ENCODE measurements at places on chromosomes 5 and 9.

GRCh38 chr5:62790348-62790747 lies 211.7 kb downstream of the LRRC70 start:
- no peak for DNase-seq

- DNase-seq = no peak
Measured at GRCh38 chr5:170265522-170265921, 32.1 kb downstream of the LCP2 start.

GRCh38 chr9:112249277-112249676 lies 74.2 kb upstream of the SUSD1 start:
- no peak for DNase-seq

GRCh38 chr5:156588306-156588705 lies 261.3 kb downstream of the SGCD start:
- no peak for DNase-seq

DNA sequence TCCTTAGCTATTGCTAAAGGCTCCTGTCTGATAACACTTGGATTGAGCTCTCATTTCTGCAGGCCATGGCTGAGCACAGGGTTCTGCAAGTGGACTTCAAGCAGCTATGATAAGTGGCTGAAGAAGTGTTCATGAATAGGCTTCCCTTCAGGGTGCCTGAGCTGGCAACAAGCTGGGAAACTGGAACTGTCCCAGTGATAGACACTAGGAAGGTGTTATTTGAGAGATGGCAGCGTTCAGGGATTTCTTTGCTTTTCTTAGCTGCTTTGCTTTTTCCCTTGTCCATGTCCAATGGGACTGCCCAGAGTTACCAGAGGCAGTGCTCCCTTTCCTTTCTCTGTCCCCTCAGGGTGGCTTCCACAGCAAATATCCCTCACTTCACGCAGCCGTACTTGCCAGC lies 75.8 kb downstream of the INIP start:
- DNase-seq = no peak

DNA sequence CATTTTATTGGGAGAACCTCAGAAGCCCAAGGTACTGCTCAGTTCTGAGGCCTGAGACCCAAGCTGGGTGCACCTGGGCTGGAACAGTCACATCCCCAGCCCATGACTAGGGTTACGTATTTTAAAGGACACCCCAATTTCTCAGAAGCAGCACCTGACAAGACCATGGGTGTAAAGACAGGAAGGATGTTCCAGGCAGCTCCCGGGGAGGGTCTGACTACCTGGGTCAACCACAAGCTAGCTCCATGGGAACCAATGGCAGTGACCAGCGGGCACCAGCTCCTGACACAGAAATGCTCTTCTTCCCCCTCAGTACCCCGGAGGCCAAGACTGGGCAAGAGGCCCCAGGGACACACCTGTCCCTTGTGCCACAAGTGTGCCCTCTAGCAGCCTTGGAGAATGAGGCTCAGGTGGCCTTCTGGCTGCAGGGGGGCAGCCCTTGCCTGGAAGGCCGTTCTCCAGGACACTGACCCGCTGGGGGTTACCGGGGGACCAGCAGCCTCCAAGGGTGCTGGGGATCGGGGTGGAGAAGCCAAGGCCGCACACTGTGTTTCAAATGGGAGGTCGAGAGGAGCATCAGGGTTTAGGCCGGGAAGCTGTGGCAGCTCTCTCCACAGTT lies 52.6 kb downstream of the IPPK start:
- DNase-seq = no peak

DNA sequence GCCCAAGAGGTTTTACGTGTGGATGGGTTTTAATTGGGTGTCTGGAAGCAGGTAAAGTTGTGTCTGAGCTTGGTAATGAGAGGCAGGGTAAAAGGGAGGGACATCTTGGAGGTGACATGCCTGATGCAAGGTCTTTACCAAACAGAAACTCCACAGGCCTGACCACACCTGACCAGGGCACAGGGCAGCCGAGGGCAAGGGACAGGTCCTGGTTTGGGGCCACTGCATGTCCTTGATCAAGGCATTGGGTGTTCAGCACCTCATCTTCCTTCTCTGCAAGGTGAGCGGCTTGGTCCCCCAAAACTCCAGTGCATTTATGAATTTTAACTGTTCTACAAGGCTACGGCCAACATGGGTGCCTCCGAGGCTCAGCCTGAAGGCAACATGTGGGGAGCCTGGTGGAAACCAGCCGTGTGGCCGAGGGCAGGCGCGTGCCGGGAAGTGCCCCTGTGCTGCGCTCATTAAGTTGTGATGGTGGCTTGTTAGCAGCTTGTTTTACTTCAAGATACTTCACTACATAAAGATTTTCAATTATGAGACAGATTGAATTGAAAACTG lies 30.7 kb upstream of the LPCAT1 start:
- no peak for DNase-seq

DNA sequence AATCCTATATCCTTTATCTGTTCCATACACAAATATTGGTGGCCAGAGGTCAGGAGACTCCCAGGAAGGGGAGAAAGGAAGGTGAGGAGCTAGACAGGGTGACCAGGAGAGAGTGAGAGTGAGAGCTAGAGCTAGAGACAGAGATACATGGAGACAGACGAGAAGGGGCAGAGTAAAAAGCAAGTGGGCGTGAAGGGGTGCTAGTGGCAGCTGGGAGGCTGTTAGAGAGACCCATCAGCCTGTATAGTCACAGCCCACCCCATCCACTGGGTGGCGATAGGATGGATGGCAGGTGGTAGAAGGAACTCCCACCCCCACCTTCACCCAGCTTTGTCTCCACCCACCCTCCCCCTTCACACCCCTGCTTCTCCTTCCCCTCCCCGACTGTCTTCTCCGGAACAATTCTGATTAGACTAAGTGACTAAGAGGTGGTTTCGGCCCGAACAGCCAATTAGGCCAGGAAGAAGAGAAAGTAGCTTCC lies 32.8 kb downstream of the PCDH1 start:
- DNase-seq = no peak

- no peak for DNase-seq
Measured at GRCh38 chr9:113695440-113695851, 180.7 kb upstream of the ZNF618 start.

DNA sequence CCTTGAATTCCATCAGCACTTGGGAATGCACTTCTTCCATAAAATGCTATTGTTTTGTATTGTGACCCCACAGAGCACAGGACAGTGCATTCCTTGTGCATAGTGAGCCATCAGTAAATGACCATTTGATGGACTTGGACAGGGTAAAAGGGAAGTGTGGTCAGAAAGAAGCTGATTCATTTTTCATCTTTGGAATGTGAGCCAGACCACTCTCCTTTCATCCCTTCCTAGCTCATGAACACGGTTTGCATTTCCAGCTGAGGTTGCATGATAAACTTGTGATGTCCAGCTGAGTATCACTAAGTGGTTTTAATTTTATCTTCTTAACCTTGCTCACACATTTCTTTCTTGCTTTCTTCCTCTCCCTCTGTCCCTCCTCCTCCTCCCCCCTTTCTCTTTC lies 101.3 kb downstream of the NUDT12 start:
- DNase-seq = no peak

DNA sequence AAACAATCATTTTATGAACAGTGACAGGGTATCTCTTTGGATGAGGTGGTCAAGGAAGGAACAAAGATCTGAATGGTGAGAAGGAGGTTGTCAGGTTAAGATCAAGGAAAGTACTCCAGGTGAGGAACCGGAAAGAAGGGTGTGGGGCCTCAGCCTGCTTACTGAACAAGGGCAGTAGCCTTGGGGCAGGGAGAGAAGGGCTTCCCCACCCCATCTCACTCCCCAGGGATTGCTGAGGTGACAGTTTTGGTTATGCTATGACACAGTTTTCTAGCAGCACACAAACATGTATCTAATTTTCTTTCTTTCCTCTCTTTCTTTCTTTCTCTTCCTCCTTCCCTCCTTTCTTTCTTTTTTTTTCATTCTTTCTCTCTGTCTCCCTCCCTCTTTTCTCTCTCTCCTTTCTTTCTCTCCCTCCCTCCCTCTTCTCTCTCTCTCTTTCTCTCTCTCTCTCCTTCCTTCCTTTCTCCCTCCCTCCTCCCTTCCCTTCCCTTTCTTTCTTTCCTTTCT lies 4.1 kb upstream of the HDHD3 start:
- no peak for DNase-seq

DNA sequence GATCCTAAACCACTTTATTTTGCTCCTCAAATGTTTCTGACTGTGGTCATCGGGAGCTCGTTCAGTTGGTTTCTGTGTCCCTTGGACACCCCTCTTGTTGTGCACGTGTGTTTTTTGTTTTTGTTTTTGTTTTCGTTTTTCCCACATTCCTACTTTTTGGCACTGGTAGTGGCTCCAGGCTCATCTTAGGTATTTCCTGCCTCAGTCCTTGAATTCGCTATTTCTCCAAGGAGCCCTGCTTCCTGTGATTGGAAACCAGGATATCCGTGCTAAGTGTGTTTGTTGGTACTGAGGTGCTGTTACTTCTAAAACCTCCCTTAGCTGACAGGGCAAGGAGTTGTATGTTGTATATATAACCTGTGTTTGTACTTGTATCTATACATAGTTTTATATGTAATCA lies 5.9 kb downstream of the HMCN2 start:
- no peak for DNase-seq

DNA sequence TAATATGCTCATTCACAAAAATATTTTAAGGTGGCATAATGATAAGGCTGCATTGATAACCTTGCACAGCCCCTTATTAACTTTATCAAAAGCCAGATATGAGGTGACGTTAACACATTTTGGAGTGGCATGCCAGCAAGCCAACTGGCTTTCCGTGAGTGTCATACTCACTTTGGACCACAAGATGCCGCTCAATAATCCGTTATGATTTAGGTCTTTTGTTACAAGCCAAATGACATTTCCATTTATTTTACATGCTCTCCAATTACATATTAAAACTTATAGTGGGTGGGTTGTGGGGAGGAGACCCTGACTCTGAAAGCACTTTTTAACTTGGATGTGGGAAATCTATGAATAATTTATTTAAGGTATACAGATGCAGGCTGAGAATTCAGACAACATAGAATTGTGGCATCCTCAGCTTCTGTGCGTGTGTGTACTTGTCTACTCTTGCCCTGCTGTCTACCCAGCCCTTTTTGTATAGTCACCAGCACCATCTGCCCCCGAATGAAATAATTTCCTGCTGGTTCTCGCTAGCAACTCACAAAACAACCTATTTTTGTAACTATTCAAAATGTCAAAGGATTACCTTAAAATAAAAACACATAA lies 305.1 kb downstream of the PSAT1 start:
- peak; percentile 38 for DNase-seq
